ENCODE measurements at places on chromosomes 4 and X.

DNA sequence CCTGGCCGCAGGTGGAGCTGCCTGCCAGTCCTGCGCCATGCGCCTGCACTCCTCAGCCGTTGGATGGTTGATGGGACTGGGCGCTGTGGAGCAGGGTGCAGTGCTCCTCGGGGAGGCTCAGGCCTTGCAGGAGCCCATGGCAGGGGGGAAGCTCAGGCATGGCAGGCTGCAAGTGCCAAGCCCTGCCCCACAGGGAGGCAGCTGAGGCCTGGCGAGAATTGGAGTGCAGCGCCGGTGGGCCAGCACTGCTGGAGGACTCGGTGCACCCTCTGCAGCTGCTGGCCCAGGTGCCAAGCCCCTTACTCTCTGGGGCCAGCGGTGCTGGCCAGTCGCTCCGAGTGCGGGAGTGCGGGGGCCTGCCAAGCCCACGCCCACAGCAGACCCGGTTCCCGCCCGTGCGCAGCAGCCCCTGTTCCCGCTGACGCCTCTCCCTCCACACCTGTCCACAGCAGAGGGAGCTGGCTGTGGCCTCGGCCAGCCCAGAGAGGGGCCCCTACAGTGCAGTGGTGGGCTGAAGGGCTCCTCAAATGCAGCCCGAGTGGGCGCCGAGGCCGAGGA, 275.9 kb upstream of the FRG1 start:
- no peaks in the 10 kb centered on the region for H3K27me3 ChIP-seq
- H3K27ac ChIP-seq, result no peak overlapping the region
- no peaks in the 10 kb centered on the region for H3K4me1 ChIP-seq
- no peaks in the 10 kb centered on the region for H3K36me3 ChIP-seq

DNA sequence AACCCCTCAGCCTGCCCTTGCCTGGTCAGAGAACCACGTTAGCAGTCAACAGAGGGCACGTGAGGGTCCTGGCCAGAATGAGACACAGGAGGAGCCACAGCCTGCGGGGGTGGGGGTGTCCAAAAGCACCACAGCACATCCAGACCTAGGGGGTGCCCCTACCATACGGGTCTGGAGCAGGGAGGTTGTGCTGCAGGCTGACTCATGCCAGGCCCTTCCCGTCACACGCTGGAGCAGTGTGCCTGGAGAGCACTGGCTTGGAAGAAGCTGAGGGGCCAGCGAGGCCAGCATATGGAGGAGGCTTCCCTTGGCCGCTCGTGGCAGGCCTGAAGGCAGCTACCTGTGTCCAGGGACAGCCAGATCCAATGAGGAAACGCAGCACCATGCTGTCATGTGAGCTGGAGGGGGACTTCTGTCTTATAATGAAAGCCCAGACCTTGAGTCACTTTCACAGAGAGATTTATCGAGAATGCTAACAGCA, 1.5 kb upstream of the IRAK1 start:
- H3K27ac ChIP-seq, result no peak overlapping the region
- H3K27me3 ChIP-seq, result no peaks in the 10 kb centered on the region
- DNase-seq, result no peak
- peaks cover 39% of the 10 kb centered on the region for H3K4me1 ChIP-seq

GRCh38 chrX:71171110-71171801, 26.6 kb downstream of the NLGN3 start:
- H3K4me1 ChIP-seq, result peaks cover 22% of the 10 kb centered on the region
- no peak overlapping the region for H3K4me3 ChIP-seq
- H3K27me3 ChIP-seq, result no peaks in the 10 kb centered on the region
- H3K27ac ChIP-seq, result peak overlapping the region; percentile 97
- peak; percentile 72 for DNase-seq

GRCh38 chr4:86957215-86957614, 22.4 kb downstream of the AFF1 start:
- H3K4me1 ChIP-seq, result peaks cover 36% of the 10 kb centered on the region
- no peak overlapping the region for H3K27ac ChIP-seq
- H3K36me3 ChIP-seq, result no peaks in the 10 kb centered on the region
- DNase-seq, result no peak
- no peak overlapping the region for H3K4me3 ChIP-seq

- DNase-seq, result no peak
- H3K36me3 ChIP-seq, result no peaks in the 10 kb centered on the region
- no peak overlapping the region for H3K4me3 ChIP-seq
These were observed 90.2 kb downstream of the CPZ start for GRCh38 chr4:8682725-8683124.

DNA sequence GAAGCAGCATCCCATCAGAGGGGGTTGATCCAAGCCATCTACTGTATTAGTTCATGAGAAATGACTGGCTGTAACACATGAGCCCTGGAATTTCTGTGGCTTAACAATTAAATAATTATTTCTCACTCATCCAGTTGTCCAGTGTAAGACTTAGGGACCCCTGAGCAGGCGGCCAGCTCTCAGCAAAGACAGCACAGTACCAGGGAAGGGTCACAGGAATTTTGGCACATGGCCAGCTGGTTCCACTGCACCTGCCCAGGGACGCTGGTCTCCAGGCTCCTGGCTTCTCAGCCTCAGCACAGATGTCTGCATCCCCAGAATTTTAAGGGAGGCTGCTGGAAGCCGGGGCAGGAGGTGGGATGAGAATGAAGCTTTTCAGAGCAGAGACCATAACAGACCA, 93.7 kb upstream of the DHRSX start:
- no peak overlapping the region for H3K27ac ChIP-seq
- no peak for DNase-seq
- H3K36me3 ChIP-seq, result no peaks in the 10 kb centered on the region
- H3K4me3 ChIP-seq, result no peak overlapping the region
- H3K27me3 ChIP-seq, result no peaks in the 10 kb centered on the region
- H3K4me1 ChIP-seq, result no peaks in the 10 kb centered on the region

- no peak overlapping the region for H3K27ac ChIP-seq
- H3K27me3 ChIP-seq, result no peaks in the 10 kb centered on the region
- DNase-seq, result peak; percentile 3
- H3K36me3 ChIP-seq, result no peaks in the 10 kb centered on the region
These were observed 139.3 kb downstream of the TLL1 start for GRCh38 chr4:166012129-166013030.

DNA sequence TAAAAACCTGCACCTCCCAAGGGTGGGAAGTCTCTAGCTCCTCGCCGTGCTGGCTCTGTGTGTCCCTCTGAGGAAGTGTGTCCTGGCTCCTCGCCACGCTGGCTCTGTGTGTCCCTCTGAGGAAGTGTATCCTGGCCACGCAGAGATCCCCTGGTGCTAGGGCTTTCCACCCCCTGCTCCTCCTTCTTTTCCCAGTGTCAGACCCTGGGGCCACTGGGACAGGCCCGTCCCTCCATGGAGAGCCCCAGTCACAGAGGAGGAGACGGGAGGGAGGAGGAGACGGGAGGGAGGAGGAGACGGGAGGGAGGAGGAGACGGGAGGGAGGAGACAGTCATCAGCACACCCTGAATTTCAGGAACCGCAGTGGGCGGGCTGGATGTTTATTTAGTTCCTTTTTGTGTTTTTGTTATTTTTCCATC, 53.8 kb upstream of the HGFAC start:
- H3K4me3 ChIP-seq, result no peak overlapping the region
- peak overlapping the region; percentile 88 for H3K27ac ChIP-seq
- DNase-seq, result peak; percentile 44
- peaks cover 57% of the 10 kb centered on the region for H3K4me1 ChIP-seq
- no peaks in the 10 kb centered on the region for H3K27me3 ChIP-seq

DNA sequence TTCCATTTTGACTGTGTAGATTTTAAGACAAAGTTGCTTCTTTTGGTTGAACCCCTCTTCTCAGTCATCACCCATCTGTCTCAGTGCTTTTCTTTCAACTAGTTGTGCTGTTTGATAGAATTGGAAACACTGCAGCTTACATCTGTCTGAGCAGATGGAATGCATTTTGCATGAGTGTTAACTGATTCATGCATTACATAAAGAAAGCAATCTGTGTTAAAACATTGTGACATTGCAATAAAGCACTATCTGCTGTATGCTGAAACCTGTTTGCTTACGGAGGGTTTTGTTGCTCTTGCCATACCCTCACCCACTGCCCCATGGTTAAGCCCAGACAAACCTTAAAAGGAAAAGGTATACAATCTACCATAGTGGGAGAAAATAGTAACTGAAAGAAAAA, 47.4 kb downstream of the NRK start:
- H3K27me3 ChIP-seq, result no peaks in the 10 kb centered on the region
- no peaks in the 10 kb centered on the region for H3K4me1 ChIP-seq
- DNase-seq, result no peak
- no peaks in the 10 kb centered on the region for H3K36me3 ChIP-seq

DNA sequence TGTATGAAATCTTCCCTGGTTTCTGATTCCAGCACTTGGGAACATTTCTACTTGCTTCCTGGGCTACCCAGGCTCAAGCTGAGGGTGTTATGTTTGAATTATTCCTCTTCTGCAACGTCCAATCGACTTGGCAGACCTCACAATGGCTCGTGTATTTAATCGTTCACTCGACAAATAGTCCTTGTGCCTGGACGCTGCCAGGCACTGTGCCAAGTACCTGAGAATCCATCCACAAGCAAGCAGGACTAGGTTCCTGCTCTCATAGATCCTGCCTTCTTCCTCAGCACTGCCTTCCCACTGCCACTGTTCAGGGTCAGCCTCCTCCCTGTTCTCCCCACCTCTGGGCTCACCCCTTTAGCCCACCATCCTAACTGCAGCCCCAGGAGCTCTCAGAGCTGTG, 113.3 kb downstream of the EFNB1 start:
- no peaks in the 10 kb centered on the region for H3K27me3 ChIP-seq
- no peak overlapping the region for H3K4me3 ChIP-seq
- peaks cover 11% of the 10 kb centered on the region for H3K4me1 ChIP-seq

GRCh38 chrX:153944140-153944799, at the start of gene RENBP:
Gene RENBP, minus strand, starts transcription at chrX:153944643. Its CDS starts 33 bp downstream, at chrX:153944610.
- H3K36me3 ChIP-seq, result no peaks in the 10 kb centered on the region
- no peak within 1 kb of the TSS for H3K27ac ChIP-seq
- no peaks in the 10 kb centered on the region for H3K4me1 ChIP-seq
- H3K4me3 ChIP-seq, result peak within 1 kb of the TSS; percentile 14
- no peaks in the 10 kb centered on the region for H3K27me3 ChIP-seq
- no peak for DNase-seq

DNA sequence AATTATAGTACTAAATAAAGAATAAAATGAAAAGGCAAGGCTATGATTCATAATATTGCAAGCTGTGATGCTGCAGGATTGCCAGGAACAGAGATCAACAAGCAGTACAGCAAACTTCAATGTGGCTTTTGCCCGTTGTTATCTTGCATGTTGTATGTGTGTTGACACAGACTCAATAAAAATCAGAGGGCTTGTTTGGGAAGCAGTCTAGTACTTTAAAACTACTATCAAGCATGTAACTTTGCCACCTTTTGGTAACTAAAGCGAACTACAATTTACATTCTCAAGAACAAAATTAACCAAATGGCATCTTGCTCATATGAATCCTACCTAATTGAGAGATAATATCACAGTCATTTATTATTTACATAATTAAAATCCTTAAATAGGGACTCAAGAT, 79.8 kb upstream of the GPM6A start:
- DNase-seq, result peak; percentile 12
- H3K4me1 ChIP-seq, result no peaks in the 10 kb centered on the region
- no peak overlapping the region for H3K4me3 ChIP-seq
- H3K36me3 ChIP-seq, result no peaks in the 10 kb centered on the region
- H3K27ac ChIP-seq, result no peak overlapping the region

DNA sequence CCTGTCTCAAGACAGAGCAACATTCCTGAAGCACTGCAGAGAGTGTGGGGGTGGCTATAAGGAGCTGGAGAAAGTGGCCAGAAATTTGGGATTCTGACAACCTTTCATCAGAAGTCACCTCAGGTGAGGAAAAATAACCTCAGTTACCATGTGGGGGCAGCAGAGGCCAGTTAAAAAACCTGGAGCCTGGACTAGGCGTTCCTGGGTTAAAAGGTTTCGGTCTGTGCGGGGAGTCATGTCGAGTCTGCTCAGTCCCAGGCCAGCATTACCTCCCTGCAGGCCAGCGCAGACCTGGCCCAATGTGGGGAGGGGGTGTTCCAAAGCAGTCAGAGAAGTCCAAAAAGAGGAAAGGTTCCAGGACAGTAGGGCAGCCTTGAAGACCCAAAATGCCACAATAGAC, 10.9 kb upstream of the NALF2 start:
- H3K27me3 ChIP-seq, result no peaks in the 10 kb centered on the region
- H3K4me1 ChIP-seq, result no peaks in the 10 kb centered on the region
- H3K4me3 ChIP-seq, result no peak overlapping the region
- no peaks in the 10 kb centered on the region for H3K36me3 ChIP-seq
- no peak overlapping the region for H3K27ac ChIP-seq
- peak; percentile 30 for DNase-seq

- no peak for DNase-seq
- H3K4me3 ChIP-seq, result no peak overlapping the region
- H3K27me3 ChIP-seq, result no peaks in the 10 kb centered on the region
- no peak overlapping the region for H3K27ac ChIP-seq
- H3K4me1 ChIP-seq, result no peaks in the 10 kb centered on the region
These were observed 59.9 kb downstream of the TRIML1 start for GRCh38 chr4:188198982-188199792.

GRCh38 chr4:126958482-126958881, 674.3 kb upstream of the INTU start:
- no peaks in the 10 kb centered on the region for H3K36me3 ChIP-seq
- no peak overlapping the region for H3K4me3 ChIP-seq
- no peak for DNase-seq

DNA sequence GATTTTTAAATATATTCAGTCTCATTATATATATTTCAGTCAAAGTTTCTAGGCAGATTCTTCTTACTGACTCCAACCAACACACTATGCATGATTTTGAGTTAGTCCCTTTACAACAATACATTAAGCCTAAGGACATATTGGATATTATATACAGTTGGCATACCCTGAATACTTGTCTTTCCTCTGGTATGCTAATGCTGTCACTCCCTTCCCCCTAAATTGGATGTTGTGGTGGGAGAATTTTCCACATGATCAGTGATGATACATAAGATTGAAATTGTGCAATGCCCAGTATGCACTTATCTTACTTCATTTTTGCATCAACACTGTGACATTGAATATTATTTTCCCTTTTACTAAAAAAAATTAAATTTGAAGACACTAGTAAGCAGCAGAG, 935.2 kb downstream of the PCDH7 start:
- H3K4me1 ChIP-seq, result no peaks in the 10 kb centered on the region
- H3K4me3 ChIP-seq, result no peak overlapping the region
- H3K27me3 ChIP-seq, result no peaks in the 10 kb centered on the region
- DNase-seq, result peak; percentile 25
- no peak overlapping the region for H3K27ac ChIP-seq

GRCh38 chrX:154436374-154436982, 476 bp upstream of the GDI1 start:
- H3K4me1 ChIP-seq, result no peaks in the 10 kb centered on the region
- H3K27ac ChIP-seq, result peak overlapping the region; percentile 99

GRCh38 chrX:106415276-106415895, 196.4 kb upstream of the RADX start:
- H3K4me3 ChIP-seq, result no peak overlapping the region
- no peak overlapping the region for H3K27ac ChIP-seq
- no peaks in the 10 kb centered on the region for H3K4me1 ChIP-seq
- no peaks in the 10 kb centered on the region for H3K27me3 ChIP-seq
- DNase-seq, result peak; percentile 18
- no peaks in the 10 kb centered on the region for H3K36me3 ChIP-seq
